Hematopoietic multipotent progenitor cell treated with erythropoietin and hydrocortisone succinate and interleukin-3 and kit ligand, for 8 days (in vitro differentiated cells): ENCODE measurements at places on chromosomes 1 and 21.

- DNase-seq = peak; percentile 67
Measured at GRCh38 chr1:23341931-23342692, 2.0 kb downstream of the HNRNPR start.

DNA sequence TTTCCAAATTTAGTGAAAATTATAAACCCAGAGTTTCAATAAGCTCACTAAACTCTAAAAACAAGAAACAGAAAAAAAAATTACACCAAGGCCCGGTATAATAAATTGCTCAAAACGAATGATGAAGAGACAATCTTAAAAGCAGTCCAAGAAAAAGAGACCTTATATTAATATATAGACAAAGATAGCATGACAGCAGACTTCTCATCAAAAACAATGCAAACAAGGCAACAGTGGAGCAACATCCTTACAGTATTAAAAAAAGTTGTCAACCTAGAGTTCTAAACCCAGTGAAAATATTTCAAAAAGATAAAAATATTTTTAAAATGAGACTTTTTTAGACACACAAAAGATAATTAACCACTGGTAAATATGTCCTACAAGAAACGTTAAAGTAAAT lies 46.7 kb downstream of the KIFAP3 start:
- no peak for DNase-seq

DNA sequence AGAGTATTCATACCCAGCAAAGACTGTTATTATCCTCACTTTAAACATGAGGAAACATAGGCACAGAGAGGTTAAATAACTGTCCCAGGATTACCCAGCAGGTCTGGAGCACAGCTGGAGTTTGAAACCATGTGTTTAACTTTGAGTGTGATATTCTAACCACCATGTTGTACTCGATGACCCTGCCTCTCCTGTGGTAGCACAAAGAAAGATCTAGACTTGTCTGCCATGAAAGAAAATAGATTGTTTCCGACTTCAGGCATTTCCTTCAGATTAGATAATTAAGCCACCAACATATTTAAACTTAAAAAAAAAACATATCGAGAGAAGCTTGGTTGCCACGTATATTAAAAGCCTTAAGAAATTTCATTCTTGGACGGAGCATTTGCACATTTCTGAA lies 104.6 kb upstream of the RUNX1 start:
- DNase-seq = no peak

GRCh38 chr1:223245983-223246382 lies 102.9 kb upstream of the TLR5 start:
- no peak for DNase-seq

GRCh38 chr1:174696026-174696821 lies 248.5 kb downstream of the GPR52 start:
- DNase-seq = no peak

- DNase-seq = no peak
Measured at GRCh38 chr21:27715131-27715530, 748.2 kb upstream of the ADAMTS5 start.

DNA sequence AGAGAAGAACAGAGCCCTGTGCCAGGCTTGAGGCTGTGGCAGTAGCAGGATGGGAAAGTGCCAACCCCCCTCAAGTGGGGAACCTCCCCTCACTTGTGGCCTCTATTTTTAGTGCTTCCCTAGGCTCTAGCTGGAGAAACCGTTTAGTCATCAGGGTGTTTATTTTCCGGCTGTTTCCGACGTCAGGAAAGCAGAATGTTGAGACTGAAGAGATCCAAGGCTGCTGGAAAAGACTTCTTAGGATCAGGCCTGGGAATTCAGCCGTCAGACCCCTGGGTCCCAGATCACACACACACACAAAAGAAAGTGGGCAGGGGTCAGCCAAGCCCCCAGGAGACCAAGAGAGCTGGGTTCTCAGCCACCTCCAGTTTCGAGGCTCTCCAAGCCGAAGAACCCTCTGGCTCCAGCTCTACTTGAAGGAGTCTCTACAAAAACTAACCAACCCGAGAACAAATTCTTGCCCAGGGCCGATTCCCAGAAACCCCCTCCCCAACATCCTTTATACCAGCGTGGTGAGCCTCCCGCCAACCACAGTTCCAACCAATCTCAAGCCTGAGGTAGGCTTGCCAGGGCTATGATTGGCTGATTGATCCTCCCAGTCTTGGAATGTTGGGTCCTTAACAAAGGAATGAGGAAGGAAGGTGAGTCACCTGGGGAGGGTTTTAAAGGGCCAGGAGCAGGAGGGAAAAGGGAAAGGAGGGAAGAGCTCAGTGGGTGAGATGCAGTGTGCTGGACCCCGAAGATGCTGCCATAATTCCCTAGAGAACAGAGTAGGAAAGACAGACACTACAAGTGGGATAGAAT lies 2.5 kb upstream of the MEF2D start:
- DNase-seq = peak; percentile 60

- no peak for DNase-seq
Measured at GRCh38 chr1:156641761-156642264, at the start of gene BCAN. Gene BCAN, plus strand, starts transcription at chr1:156642117. Its CDS starts 3,938 bp downstream, at chr1:156646055.

DNA sequence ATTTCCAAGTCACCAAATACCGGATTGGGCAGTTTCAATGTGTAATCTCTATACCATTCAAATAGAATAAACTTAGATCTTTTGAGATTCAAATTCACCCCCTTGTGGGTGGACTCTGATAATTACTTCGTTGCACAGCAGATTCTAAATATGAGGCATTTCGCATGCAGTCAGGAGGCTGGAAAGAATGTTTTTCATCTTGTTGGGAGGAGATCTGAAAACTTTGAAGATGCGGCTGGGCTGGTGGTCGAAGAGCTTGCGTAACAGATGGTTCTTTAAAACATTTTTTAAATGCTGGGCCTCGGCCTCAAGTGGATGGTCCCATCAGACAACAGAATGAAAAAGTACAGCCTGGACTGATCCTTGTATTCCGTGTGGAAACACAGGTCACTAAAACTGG lies 10.4 kb downstream of the NR5A2 start:
- DNase-seq = no peak

DNA sequence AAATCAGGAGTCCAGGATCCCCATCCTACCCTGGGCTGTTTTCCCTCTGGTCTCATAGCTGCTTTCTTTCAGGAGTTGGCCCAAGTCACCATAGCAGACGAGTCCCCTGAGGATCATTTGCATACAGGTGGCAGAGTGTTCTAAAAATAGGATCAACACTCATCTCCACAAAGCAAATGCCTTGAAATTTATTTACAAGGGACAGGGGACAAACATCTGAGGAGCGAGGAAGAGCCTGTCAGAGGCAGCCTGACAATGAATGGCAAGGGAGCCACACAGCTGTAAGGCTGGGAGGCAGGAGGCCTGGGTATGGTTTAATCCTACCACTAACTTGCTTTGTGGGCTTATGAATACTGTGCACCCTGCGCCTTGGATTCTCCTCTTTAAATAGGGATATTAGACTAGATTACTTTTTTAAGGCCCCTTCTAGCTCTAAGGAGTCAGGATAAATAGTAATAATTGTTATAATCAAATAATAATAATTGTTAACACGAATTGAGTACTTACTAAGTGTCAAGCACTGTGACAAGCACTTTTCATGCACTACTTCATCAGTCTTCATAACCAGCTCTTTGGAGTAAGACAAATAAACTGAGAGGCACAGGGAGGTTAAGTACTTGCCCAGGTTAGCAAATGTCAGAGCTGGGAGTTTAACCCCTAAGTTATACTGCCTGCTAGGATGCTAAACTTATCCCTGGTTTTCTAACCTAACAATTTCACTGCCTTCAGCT lies 34.5 kb downstream of the RAB3B start:
- DNase-seq = no peak

DNA sequence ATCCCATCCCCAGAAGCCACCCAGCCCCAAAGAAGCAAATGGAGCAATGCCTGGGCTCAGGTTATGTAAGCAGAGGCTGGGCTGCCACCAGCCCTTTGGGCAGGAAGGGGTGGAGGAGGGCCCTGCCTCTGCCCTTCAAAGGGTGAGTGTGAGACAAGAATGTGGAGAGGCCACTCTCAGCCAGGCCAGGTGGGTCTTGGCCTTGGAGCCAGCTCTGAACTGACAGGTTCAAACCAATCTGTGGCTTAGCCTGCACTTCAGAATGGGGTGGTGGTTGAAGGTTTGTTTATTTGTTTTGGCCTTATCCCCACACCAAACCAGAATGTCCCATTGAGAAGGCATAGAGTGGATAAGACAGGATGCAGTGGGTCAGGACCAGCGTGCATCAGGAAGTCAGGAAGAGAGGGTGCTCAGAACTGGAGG lies 29.8 kb downstream of the C1orf116 start:
- no peak for DNase-seq

DNA sequence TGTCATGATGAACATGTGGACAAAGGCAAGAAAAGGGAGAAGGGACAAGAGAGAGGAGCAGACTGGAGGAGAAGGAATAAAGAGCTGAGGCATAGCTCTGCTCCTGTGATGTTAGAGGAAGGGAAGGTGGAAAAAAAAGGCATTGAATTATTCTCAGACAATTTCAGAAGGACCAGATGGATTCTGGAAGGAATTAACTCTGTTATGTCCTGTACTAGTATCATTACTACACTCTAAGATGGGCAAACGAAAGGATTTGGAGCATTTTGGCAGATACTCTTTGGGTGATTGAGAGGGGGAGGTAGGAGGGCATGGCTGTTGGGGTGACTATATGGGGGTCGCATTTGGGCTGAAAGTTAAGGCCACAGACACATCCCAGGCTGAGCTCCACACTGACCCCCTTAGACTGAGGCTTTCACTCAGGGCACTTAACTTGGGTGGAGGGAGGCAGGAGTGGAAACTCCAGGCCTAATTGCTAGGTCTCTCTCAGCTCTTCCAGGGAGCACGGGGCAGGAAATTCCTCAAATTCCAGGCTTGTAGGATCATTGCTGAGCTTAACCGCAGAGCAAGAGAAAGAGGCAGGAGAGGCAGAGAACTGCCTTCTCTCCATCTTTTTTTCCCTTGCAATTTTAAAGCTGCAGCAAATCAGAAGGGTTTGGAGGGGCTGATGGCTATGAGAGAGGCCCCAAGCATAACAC lies 25.9 kb downstream of the KIRREL1 start:
- DNase-seq = no peak

- peak; percentile 70 for DNase-seq
Measured at GRCh38 chr1:55213151-55213884, 1.8 kb downstream of the USP24 start.

DNA sequence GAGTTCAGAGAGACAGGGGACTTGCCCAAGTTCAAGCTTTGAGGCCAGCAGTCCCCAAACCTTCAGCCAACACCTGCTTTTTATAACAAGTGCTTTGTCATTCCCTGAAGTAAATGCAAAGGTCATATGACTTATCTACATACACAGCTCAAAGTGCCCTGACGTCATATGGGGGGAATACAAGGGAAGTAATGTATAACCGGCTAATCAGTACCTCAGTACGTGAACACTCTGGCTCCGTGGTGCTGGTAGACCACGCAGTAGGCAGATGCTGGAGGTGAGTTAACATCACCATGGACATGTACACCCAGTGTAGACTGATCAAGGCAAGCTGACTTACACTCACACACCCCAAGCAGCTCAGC lies 60.0 kb downstream of the BACE2 start:
- DNase-seq = peak; percentile 53

GRCh38 chr1:150615346-150616201 lies 13.8 kb downstream of the ENSA start:
- no peak for DNase-seq

GRCh38 chr1:177464686-177465085 lies 293.9 kb downstream of the BRINP2 start:
- DNase-seq = no peak

GRCh38 chr1:114062477-114063099 lies 83.3 kb downstream of the OLFML3 start:
- DNase-seq = no peak

DNA sequence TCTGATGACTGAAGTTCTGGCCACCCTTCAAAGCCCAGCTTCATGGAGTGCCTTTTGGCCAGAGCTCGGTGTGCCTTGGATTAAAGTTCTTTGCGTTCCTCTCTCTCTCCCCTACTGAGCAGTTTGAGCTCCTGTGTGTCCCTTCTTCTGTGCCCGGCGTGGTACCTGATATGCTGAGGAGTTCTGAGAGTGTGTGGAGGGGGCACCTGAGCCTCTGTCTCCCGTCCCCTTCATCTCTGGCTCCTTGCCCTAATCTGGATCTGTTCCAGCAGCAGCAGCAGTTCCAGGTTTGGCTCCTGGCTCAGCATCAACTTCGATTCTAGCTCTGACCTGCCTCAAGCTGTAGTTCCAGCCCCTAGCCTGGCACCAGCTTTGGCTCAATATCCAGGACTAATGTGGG lies 25.1 kb upstream of the MYCL start:
- DNase-seq = no peak

DNA sequence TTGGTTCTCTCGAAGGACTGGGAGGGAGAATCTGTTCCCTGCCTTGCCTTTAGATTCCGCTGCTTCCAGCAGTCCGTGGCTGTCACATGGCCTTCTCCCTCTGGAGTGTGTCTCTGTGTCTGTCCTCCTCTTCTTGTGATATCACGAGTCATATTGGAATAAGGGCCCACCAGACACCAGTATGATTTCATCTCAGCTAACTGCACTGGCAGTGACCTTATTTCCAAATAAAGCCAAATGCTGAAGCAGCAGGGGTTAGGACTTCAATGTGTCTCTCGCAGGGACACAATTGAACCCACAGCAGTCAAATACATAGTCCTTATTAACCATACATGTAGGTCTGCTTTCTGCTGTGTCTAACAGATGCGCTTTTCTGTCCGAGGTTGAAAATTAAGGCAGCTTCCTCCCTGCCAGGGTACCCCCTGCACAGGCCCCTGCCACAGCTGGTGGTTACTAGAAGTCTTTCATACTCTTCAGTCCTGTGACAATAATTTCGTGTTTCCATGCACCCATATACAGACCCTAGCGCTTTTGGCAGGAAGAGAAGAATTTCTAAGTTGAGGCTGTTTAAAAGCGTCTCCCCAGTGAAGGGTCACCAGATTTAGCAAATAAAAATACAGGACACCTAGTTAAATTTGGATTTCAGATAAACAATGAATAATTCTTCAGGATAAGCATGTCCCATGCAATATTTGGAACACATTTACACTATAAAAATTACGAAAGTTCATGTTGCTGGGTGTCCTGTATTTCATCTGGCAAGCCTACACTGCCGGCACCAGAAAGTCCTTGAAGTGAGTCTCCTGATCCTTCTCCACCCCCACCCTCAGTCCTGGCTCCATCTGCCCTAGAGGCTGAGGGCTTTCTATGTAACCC lies 182.1 kb downstream of the ETS2 start:
- peak; percentile 37 for DNase-seq

DNA sequence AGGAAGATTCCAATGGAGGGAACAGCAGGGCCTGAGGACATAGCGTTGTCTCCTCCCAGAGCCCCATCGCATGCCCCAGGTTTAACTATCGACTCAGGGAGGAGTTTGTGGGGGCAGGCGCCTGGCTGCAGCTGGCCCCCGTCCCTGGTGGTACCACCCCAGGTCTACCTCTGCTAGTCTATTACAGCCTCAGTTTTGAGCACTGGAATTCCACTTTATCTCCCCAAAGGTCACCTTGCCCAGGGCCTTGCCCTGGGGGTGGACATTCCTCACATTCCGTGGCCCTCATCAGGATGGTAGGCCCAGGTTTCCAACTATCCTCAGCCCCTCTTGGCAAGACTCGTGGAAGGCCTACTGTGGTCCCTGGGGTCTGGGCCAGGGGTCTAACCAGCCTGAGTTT lies 65.4 kb upstream of the SSBP3 start:
- no peak for DNase-seq

GRCh38 chr1:52769346-52770033 lies 43.2 kb downstream of the ZYG11B start:
- no peak for DNase-seq

GRCh38 chr1:227781314-227781930 lies 34.1 kb upstream of the PRSS38 start:
- DNase-seq = no peak
